Stimulated activated CD4-positive, alpha-beta T cell treated with anti-CD3 and anti-CD28 coated beads, Interleukin-1b, Interleukin-23, amount 100 ng/mL, for 1 hour (primary cell): ENCODE measurements at places on chromosomes 3 and 15.

- DNase-seq: no peak
Measured at GRCh38 chr15:59360305-59360704, 12.4 kb downstream of the MYO1E start.

- no peak for DNase-seq
Measured at GRCh38 chr3:178562947-178563232, 26.7 kb downstream of the KCNMB2 start.

DNA sequence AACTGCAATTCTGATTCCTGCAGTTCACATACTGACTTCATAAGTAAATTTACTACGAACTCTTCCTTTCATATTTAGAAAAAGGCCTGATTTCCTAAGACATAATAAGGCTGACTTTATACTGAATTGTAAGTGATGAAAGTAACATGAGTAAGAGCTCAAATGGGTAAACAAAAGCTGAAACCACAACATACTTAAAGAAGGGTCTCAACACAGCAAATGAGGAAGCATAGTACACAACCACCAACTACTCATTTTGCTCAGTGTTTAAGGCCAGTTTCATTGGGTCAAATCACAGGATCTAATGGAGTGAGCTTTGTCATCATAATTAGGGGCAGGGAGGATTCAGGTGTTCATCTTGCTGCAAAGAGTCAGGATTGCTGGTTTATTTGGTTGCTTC lies 81.4 kb downstream of the SETD2 start:
- no peak for DNase-seq

DNA sequence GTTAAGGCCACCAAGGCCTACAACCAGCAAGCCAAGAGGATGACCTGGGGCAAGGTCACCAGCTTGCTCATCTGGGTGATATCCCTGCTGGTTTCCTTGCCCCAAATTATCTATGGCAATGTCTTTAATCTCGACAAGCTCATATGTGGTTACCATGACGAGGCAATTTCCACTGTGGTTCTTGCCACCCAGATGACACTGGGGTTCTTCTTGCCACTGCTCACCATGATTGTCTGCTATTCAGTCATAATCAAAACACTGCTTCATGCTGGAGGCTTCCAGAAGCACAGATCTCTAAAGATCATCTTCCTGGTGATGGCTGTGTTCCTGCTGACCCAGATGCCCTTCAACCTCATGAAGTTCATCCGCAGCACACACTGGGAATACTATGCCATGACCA lies 3.6 kb downstream of the CXCR6 start:
- no peak for DNase-seq

GRCh38 chr15:101498717-101499480 lies 9.4 kb upstream of the PCSK6 start:
- DNase-seq: no peak

DNA sequence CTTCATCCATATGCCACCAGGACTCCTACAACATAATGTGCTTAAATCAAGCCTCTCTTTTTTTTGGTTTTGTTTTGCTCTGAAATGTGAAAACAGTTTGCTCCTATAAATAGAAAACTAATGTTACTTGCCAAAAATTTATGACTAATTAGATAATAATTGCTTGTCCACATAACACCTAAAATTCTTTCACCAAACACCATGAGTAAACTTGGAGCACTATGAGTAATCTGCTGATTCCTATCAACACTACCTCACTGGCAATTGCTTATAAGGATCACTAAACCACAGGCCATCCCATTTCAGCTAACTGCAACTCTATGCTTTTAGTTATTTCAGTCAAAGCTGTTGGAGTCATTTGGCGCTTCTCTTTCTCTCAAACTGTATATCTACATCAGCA lies 252.7 kb downstream of the EPHA3 start:
- DNase-seq: no peak

GRCh38 chr15:101441696-101442095 lies 47.8 kb downstream of the PCSK6 start:
- DNase-seq: no peak

DNA sequence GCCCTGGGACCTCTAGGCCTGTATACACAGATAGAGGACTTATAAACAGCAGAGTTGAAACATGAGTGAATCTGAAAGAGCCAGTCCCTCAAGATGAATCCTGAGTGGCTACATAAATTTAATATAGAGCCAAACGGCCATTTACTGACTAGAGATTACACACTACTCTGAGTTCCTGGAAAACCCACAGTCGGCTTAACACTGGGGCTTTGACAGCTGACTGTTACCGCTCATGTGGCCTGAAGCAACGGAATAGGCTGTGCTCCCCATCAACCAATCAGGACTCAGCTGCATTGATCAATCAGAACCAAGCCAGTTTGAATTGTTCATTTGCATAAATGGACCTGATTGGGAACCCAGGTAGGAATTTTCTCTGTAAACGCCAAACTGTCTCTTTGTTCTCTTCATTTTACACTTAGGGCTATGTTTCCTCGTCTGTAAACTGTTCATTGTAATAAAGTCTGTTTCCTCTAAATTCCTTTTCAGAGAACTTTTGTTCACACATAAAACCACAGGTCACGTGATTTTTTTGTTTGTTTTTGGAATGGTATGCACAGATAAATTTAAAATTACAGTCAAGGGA lies 40.5 kb downstream of the CCNL1 start:
- DNase-seq: no peak

- no peak for DNase-seq
Measured at GRCh38 chr3:14552717-14553116, 12.6 kb upstream of the GRIP2 start.

DNA sequence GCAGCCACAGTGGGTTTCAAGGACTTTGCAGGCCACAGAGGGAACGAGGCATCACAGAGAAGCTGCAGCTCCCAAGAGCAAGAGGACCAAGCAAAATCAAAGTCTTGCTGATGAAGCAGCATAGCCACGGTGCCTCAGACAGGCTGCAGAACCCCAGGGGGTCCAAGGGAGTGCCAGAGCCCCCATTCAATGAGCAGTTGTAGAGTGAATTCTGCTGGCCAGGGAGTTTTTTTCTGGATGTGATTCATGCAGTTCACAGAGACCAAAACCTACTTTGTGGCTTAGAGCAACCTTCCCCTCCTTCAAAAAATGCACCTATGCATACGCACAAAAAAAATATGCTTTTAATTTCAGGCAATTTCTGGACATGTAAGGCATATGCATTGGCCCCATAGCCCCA lies 409.0 kb downstream of the VPS13C start:
- DNase-seq: no peak

- no peak for DNase-seq
Measured at GRCh38 chr3:7393944-7394605, 533.2 kb downstream of the GRM7 start.

DNA sequence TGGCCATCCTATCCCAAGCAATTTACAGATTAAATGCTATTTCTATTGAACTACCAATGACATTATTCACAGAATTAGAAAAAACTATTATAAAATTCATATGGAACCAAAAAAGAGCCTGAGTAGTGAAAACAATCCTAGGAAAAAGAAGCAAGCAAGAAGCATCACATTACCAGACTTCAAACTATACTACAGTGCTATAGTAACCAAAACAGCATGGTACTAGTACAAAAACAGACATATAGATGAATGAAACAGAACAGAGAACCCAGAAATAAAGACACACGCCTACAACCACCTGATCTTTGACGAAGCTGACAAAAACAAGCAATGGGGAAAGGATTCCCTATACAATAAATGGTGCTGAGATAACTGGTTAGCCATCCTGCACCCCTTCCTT lies 152.2 kb downstream of the TNIK start:
- no peak for DNase-seq

- no peak for DNase-seq
Measured at GRCh38 chr3:14804835-14805780, 13.7 kb upstream of the FGD5 start.

- DNase-seq: no peak
Measured at GRCh38 chr3:128873244-128874022, 6.0 kb upstream of the ACAD9 start.

DNA sequence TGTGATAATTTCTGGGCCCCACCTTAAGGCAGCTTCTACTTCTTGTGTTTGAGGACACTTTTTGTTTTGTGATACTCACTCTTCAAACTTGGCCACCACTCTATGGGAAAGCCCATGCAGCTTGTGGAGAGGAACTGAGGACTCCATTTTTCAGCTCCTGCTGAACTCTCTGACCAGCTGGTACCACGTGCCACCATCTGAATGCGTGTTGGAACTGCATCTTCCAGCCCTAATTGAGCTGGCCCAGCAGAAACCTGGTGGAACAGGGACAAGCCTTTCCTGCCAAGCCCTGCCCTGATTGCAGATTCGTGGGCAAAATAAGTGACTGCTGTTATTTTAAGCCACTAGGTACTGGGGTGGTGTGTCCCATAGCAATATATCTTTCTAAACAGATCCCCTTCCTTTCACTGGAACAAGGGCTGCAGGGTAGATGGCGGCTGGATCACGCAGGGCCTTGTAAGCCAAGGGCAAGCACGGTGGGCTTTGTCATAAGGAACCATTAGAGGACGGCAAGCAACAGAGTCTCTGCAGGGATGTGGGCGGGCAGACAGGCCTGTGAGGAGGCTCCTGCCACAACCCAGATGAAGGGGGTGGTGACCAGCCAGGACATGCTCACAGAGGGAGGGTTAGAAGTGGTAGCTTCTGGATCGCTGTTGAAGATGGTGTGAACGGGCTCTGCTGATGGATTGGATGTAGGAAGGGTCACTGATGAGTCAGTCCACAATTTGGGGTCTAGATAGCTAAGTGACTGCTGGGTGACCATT lies 9.5 kb downstream of the H1-8 start:
- no peak for DNase-seq

DNA sequence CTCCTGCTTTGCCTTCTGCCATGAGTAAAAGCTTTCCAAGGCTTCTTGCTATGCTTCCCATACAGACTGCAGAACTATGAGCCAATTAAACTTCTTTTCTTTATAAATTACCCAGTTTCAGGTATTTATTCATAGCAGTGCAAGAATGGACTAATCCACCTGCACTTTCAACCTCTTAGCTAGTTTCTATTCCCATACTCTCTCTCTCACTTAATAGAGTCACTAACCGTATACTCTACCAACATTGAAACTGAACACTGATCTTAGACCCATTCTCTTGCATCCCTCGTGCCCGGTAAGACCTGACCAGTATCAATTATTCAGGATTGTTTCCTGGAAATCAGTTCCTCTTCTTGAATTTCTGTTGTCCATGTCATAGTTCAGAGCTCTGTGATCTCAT lies 92.7 kb upstream of the TMC3 start:
- no peak for DNase-seq

- no peak for DNase-seq
Measured at GRCh38 chr3:149898771-149899170, 71.9 kb downstream of the PFN2 start.

DNA sequence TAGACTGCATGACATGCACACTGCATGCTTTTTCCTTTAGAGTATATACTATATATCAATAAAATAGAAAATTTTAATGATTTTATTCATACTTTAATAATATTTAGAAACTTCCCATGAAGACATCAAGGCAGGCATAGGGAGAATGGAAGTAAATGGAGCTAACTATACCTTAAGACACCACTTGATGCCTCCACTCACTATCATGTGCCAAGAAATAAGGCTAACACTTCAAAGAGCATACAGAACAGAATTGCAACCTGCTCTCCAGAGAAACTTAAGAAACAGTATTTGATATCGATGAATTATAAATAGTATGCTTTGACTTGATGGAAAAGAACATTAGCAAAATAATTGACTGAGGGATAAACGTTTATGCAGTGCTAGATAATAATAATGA lies 192.6 kb upstream of the MBNL1 start:
- no peak for DNase-seq

- no peak for DNase-seq
Measured at GRCh38 chr3:42377681-42378080, 32.7 kb downstream of the LYZL4 start.

DNA sequence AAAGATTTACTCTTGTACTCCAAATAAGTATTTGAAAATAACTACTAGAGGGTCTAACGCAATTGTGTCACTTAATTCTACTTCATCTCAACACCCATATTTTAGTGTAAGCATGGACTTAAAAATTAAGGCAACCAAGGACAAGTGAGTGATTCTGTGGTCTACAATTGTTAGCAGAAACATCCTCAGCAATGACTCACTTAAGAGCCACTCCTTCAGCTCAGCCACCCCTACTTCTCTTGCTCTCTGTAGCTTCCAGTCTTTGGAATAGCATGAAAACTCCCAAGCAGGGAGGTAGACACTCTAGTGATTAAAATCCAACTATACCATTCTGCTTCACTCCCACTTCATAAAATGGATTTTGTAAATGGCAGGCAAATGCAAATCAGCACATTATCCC lies 116.0 kb upstream of the LRRN1 start:
- DNase-seq: no peak

DNA sequence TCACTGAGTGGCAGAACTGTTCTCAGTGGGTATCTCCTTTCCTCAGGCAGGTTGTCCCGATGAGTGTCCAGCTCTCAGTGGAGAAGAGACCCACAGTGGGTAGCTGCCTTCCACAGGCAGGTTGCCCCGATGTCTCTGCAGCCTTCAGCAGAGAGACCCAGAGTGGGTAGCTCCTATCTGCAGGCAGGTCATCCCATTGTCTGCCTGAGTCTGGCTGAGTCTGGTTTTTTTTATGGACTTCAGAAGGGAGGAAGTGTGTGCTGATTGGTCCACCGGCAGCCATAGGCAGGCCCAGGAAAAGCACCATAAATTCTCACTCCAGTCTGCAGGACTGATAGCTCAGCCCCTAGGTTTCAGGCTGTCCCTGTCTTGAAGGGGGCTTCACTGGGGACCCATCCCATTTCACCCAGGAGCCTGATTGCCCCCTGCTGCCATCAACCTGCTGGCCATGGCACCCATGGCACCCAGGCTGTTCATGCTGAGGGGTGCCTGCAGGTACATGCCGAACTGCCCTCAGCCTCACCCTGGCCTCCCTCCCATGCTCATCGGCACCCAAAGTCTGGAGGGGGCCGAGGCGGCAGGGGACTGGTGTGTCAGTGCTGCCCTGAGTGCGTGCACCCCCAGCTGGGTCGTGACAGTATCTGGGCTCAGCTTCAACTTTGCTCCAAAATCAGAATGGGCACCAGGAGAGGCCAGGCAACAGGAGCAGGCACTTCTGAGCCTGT lies 3.6 kb upstream of the LIMD1 start:
- no peak for DNase-seq

- no peak for DNase-seq
Measured at GRCh38 chr3:52237006-52237656, 1.8 kb downstream of the TWF2 start.

DNA sequence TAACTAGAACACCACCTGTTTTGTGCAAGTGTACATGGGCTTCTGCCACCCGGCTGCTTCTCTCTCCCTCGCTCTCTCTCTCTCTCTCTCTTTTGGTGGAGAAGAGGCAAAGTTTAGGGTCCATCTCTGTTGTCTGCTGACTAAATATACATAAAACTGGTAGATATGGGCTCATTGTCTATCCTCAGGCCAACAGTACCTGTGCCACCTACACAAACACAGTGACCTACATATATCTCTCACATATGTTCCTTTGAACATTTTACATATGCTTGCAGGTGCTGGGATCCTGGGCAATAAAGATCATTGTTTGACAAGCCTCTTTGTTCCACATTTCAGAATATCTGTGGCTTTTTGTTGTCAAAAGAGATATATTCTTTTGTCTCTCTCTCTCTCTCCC lies 256.3 kb upstream of the KCNH8 start:
- no peak for DNase-seq
